ENCODE measurements at places on chromosomes 3 and 15. TPM values are rescaled to one million over a fixed set of nuclear protein-coding genes. Genes with fewer than 3 reads are reported as not detected.

Gene FOXB1
- total RNA-seq: 10.8 TPM

Gene CCR3
- total RNA-seq: not detected

Gene GOLGA8N
- total RNA-seq: 1.8 TPM

Gene WDR93
- not detected for total RNA-seq

Gene FAM174B
- 22.1 TPM for total RNA-seq

- H3K4me3 ChIP-seq: no peak overlapping the region
- peak; percentile 50 for DNase-seq
- H3K36me3 ChIP-seq: peaks cover 24% of the 10 kb centered on the region
- peaks cover 14% of the 10 kb centered on the region for H3K4me1 ChIP-seq
- no peaks in the 10 kb centered on the region for H3K27me3 ChIP-seq
Observed at GRCh38 chr3:45665101-45665572, 24.1 kb upstream of the SACM1L start.

DNA sequence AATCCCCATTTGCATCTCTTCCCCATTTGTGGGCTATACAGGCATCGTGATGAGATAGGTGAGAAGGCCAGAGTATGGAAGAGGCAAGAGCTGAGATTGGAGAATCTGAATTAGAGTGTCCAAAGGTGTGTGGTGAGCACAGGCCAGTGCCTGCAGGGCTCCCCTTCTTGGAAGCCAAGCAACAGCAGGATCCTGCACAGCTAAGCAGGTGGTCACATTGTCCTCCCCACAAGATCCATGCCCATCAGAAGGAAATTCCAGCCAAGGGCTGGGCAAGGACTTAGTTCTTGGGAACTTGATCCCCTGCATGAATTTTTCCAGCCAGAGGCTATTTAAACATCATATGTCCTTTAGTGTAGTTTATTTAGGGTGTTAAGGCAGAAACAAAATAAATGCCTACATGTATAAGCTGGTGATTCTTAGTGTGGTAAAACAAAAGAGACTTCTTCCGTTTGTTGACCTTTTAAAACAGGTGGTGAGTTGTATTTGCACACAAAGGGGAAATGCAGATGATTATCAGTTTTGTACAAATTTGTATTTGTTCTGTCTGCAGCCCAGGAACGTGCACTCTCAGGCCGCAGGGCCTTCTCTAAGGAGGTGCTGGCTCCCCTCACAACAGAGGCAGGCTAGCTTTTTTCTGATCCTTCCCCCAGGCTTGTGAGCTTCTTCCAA, 110.2 kb downstream of the PLCL2 start:
- peaks cover 92% of the 10 kb centered on the region for H3K27me3 ChIP-seq
- no peaks in the 10 kb centered on the region for H3K36me3 ChIP-seq
- no peak overlapping the region for H3K27ac ChIP-seq
- peaks cover 13% of the 10 kb centered on the region for H3K4me1 ChIP-seq

- no peaks in the 10 kb centered on the region for H3K27me3 ChIP-seq
- H3K4me3 ChIP-seq: no peak overlapping the region
- no peaks in the 10 kb centered on the region for H3K4me1 ChIP-seq
- H3K27ac ChIP-seq: no peak overlapping the region
Observed at GRCh38 chr3:37635251-37635650, 226.4 kb upstream of the CTDSPL start.

GRCh38 chr3:24680214-24680967, 185.7 kb upstream of the THRB start:
- peaks cover 20% of the 10 kb centered on the region for H3K4me1 ChIP-seq
- no peak overlapping the region for H3K27ac ChIP-seq
- H3K27me3 ChIP-seq: no peaks in the 10 kb centered on the region
- H3K4me3 ChIP-seq: no peak overlapping the region
- no peaks in the 10 kb centered on the region for H3K36me3 ChIP-seq

DNA sequence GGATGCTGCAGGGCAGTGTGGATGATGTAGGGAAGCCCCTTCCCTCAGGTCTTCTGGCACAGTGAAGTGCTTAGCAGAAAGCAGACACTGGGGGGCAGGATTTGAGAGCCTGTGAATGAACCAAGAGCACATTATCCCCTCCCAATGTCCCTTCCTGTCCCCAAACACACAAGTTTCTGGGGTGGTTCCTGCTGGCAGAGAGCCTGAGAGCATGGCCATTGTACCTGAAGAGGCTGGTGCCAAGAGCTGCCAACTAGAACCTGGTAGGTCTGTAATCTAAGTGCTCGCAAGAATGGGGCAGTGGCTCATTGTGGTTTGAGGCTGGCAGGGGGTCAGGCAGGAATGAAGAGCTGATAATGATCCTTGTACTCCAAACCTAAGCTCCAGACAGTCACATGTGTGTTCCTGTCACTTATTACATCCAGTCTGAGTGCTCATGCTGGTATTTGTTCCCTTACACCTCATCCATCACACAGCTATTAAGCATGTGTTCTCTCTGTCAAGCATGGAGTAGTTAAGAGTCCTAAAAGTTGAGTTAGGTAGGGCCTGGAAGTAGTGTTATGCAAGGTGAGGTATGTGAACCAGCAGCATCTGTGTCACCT, 6.7 kb upstream of the CCR1 start:
- no peak overlapping the region for H3K4me3 ChIP-seq
- peak; percentile 63 for DNase-seq
- no peaks in the 10 kb centered on the region for H3K36me3 ChIP-seq
- H3K27me3 ChIP-seq: peaks cover 2% of the 10 kb centered on the region

DNA sequence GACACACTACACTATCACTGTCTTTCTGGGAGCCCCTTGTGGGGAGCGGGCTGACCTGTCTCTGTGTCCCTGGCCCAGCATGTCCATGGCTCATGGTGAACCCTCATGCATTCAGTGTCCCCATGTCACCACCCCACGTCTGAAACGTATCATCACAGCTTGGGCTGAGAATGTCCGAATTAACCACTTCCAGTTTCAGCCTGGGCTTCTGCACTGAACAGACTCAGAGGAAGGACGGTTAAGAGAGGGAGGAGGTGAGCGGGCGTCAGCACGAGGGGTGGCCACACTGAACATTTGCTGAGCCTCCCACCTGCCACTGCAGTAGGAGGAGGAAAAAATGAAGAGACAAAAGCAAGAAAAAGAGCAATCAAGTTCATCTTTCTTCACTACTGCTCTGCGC, 30.5 kb downstream of the ATP2B2 start:
- H3K27me3 ChIP-seq: peaks cover 5% of the 10 kb centered on the region
- H3K27ac ChIP-seq: no peak overlapping the region
- H3K4me1 ChIP-seq: peaks cover 14% of the 10 kb centered on the region
- DNase-seq: no peak
- no peak overlapping the region for H3K4me3 ChIP-seq
- no peaks in the 10 kb centered on the region for H3K36me3 ChIP-seq

DNA sequence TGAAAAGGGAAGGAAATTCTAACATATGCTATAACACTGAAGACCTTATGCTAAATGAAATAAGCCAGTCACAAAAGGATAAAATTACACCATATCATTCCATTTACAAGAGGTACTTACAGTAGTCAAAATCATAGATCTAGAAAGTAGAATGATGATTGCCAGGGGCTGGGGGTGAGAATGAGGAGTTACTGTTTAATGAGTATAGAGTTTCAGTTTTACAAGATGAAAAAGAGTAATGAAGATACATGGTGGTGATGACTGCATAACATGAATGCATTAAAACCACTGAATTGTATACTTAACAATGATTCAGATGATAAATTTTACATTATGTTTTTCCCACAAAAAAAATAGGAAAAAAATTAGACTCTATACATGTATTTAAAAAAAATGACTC, 152.6 kb downstream of the SCAPER start:
- no peak overlapping the region for H3K27ac ChIP-seq
- H3K4me3 ChIP-seq: no peak overlapping the region
- DNase-seq: no peak
- H3K27me3 ChIP-seq: no peaks in the 10 kb centered on the region
- no peaks in the 10 kb centered on the region for H3K36me3 ChIP-seq
- no peaks in the 10 kb centered on the region for H3K4me1 ChIP-seq

- no peak overlapping the region for H3K27ac ChIP-seq
- H3K4me3 ChIP-seq: no peak overlapping the region
- no peak for DNase-seq
- no peaks in the 10 kb centered on the region for H3K27me3 ChIP-seq
Observed at GRCh38 chr15:42185801-42186200, 22.3 kb downstream of the VPS39 start.

GRCh38 chr3:196207159-196207832, 3.9 kb downstream of the ZDHHC19 start:
- H3K36me3 ChIP-seq: no peaks in the 10 kb centered on the region
- DNase-seq: no peak
- H3K27ac ChIP-seq: no peak overlapping the region
- peaks cover 10% of the 10 kb centered on the region for H3K4me1 ChIP-seq
- peaks cover 30% of the 10 kb centered on the region for H3K27me3 ChIP-seq
- peak overlapping the region; percentile 83 for H3K4me3 ChIP-seq

DNA sequence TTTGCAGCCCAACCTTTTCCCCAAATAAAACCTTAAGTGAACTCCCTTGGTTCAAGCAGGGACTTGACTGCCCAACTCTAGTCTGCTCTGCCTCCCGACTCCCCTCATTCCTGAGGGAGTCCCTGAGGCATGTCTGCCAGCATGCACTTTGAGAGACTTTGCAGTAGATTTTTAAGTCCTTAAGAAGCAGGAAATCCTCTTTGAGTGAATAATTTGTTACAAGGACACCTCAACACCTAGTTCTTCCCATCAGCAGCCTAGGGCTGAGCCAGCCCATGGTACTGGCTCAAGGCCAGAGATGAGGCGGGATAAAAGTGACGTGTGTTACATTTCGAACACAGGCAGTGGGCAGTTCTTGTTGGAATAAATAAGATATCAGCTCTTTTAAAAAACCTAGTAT, 204.3 kb upstream of the SLC2A2 start:
- H3K4me1 ChIP-seq: peaks cover 39% of the 10 kb centered on the region
- no peak overlapping the region for H3K4me3 ChIP-seq
- peak overlapping the region; percentile 47 for H3K27ac ChIP-seq
- no peaks in the 10 kb centered on the region for H3K27me3 ChIP-seq
- H3K36me3 ChIP-seq: peaks cover 10% of the 10 kb centered on the region
- DNase-seq: no peak

- DNase-seq: no peak
- H3K27me3 ChIP-seq: no peaks in the 10 kb centered on the region
- H3K4me1 ChIP-seq: peaks cover 74% of the 10 kb centered on the region
- peaks cover 10% of the 10 kb centered on the region for H3K36me3 ChIP-seq
- H3K4me3 ChIP-seq: peak overlapping the region; percentile 18
- H3K27ac ChIP-seq: peak overlapping the region; percentile 91
Observed at GRCh38 chr3:14425581-14426304, 23.3 kb downstream of the SLC6A6 start.

DNA sequence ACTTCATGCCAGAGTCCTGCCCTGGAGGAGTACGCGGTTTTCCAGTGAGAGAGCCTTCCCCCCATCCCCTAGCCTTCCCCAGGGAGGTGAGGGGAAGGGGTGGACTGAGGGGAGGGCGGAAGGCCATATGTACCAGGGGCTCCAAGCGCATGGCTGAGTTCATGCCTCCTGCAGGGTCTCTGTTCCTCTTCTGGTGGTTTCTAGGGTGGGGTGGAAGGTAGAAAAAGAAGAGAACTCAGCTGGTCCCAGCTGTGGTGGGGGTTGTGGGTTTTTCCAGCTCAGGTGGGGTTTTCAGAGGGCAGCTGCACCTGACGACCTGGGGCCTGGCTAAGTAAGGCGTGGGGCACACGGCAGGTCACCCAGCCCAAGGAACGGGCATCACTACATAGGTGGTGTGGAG, 10.7 kb upstream of the IQSEC1 start:
- H3K4me1 ChIP-seq: no peaks in the 10 kb centered on the region
- H3K4me3 ChIP-seq: no peak overlapping the region
- DNase-seq: no peak
- H3K36me3 ChIP-seq: no peaks in the 10 kb centered on the region
- no peaks in the 10 kb centered on the region for H3K27me3 ChIP-seq

- H3K27ac ChIP-seq: peak overlapping the region; percentile 52
- peaks cover 53% of the 10 kb centered on the region for H3K27me3 ChIP-seq
- H3K4me1 ChIP-seq: peaks cover 37% of the 10 kb centered on the region
- no peak overlapping the region for H3K4me3 ChIP-seq
- no peaks in the 10 kb centered on the region for H3K36me3 ChIP-seq
Observed at GRCh38 chr3:189806171-189806951, 175.2 kb downstream of the TP63 start.

DNA sequence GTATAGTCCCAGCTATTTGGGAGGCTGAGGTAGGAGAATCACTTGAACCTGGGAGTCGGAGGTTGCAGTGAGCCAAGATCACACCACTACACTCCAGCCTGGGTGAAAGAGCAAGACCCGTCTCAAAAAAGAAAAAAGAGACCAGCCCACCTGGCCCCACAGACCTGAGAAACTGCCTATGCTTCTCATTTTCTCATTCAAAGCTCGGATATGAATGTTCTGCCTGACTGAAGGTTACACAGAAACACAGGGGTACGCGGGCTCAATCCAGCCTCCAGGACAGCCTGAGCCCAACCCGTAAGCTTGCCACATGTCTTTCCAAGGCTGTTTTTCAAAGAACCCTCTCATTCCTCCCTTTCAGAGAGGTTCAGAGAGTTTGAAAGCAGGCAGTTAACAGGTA, 9.7 kb upstream of the LRRC15 start:
- H3K27ac ChIP-seq: no peak overlapping the region
- H3K27me3 ChIP-seq: no peaks in the 10 kb centered on the region
- H3K4me3 ChIP-seq: no peak overlapping the region
- no peaks in the 10 kb centered on the region for H3K36me3 ChIP-seq
- DNase-seq: no peak

DNA sequence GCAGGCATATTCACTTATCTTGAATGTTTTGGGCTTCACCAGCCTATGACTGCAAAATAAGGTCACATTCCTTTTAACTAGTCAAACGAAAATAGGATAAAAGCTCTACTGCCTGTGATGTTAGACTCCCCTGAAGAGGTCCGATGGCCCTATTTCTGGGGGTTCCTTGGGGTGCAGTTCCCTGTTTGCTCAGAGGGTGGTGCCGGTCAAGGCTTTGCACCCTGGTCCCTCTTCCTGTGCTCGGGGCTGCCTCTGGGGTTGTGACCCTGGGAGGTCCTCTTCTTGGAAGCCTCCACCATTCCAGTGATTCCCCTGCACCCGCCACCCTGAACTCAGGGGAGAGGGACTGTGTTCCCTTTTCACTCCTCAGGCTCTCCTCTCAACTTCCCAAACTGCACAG, 86.7 kb upstream of the ANKRD34C start:
- H3K4me3 ChIP-seq: no peak overlapping the region
- peaks cover 2% of the 10 kb centered on the region for H3K27me3 ChIP-seq
- no peak overlapping the region for H3K27ac ChIP-seq
- H3K36me3 ChIP-seq: no peaks in the 10 kb centered on the region

- peaks cover 31% of the 10 kb centered on the region for H3K4me1 ChIP-seq
- peaks cover 4% of the 10 kb centered on the region for H3K27me3 ChIP-seq
- no peak for DNase-seq
- peaks cover 9% of the 10 kb centered on the region for H3K36me3 ChIP-seq
- H3K27ac ChIP-seq: no peak overlapping the region
Observed at GRCh38 chr15:73518876-73519733, 76.1 kb downstream of the REC114 start.

- H3K27me3 ChIP-seq: no peaks in the 10 kb centered on the region
- no peak overlapping the region for H3K4me3 ChIP-seq
- DNase-seq: no peak
- no peak overlapping the region for H3K27ac ChIP-seq
- no peaks in the 10 kb centered on the region for H3K4me1 ChIP-seq
Observed at GRCh38 chr15:72047020-72047419, 70.9 kb downstream of the MYO9A start.

DNA sequence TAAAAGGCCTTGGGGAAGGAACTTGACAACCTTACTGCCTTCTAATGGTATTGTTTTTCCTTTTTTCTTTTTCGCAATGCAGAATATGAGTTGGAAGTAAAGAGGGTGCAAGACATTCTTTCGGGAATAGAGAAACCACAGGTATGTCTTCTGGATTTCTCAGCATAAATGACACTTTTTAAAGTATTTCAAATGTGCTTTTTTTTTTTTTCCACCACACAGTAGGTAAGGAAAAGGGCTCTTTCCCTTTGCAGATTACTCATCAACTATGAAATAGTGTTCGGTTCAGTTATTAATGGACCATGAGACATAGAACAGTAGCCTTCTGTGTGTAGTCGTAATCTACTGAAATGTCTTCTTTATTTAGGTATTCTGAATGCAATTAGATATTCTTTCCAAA, 162.4 kb downstream of the GHSR start:
- peaks cover 12% of the 10 kb centered on the region for H3K4me1 ChIP-seq
- H3K4me3 ChIP-seq: no peak overlapping the region
- H3K27ac ChIP-seq: no peak overlapping the region
- peaks cover 8% of the 10 kb centered on the region for H3K36me3 ChIP-seq
